ENCODE measurements at places on chromosomes 7 and 10.

DNA sequence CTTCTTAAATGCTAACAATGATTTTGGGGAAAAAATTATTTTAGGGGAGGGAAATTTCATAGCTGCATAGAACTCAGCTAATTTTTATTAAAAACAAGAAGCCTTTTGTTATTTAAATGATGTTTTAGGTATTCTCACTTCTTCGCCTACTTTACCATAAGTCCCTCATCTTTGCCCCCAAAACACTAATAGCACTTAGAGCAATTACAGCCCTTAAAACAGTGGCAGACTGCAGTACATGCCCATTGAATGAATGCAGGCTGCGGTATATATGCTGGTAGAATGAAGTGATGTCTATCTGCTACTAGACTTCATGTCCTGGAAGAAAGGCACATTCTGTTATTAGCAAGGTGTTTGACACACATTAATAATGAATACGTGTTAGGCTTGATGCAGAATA lies 2.9 kb upstream of the SPAG6 start:
- DNase-seq, result no peak

DNA sequence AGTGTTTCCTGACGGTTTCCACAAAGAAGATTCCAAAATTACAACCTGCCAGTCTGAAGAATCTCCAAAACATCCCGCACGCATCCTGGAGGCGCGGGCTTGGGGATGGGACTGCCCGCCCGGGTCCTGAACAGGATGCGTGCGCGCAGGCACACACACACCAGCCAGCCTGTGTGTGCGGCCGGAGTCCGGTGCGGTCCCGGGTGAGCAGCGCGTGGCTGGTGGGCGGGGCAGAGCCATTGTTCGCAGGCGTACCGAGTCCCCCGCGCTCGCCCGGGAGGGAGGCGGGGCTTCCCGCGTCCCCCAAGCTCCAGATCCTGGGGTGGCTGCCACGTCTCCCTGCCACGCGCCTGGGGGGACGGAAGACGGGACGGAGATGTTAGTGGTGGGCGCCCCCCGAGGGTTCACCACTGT lies 675 bp upstream of the SCD start:
- peak; percentile 82 for DNase-seq

- no peak for DNase-seq
Measured at GRCh38 chr7:129525225-129525862, 23.0 kb downstream of the SMKR1 start.

GRCh38 chr10:62302760-62303159 lies 34.1 kb upstream of the RTKN2 start:
- DNase-seq, result no peak

GRCh38 chr7:96679886-96680285 lies 29.8 kb downstream of the SEM1 start:
- no peak for DNase-seq

GRCh38 chr10:31897506-31897905 lies 31.1 kb downstream of the ARHGAP12 start:
- no peak for DNase-seq

DNA sequence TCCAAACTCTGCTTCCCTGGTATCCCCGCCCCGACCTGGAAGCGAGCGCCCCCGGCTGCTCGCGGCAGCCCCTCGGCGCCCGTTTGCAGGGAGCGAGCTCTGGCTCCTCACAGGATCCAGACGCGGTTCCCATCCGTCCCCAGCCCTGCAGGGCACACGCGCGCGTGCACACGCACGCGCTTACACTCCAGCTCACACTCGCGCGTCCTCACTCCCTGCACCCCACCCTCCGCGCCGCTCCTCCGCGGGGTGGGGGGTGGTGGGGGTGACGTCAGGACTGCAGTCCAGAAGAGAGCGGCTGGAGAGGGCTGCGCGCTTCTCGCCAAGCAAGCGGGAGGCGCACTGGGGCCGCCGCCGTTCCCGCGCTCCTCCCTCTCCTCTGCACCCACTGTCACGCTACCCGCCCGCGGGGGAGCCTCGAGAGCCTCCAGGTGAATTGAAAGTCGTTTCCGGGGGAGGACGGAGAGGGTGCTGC lies 255.6 kb downstream of the OTUD1 start:
- no peak for DNase-seq

DNA sequence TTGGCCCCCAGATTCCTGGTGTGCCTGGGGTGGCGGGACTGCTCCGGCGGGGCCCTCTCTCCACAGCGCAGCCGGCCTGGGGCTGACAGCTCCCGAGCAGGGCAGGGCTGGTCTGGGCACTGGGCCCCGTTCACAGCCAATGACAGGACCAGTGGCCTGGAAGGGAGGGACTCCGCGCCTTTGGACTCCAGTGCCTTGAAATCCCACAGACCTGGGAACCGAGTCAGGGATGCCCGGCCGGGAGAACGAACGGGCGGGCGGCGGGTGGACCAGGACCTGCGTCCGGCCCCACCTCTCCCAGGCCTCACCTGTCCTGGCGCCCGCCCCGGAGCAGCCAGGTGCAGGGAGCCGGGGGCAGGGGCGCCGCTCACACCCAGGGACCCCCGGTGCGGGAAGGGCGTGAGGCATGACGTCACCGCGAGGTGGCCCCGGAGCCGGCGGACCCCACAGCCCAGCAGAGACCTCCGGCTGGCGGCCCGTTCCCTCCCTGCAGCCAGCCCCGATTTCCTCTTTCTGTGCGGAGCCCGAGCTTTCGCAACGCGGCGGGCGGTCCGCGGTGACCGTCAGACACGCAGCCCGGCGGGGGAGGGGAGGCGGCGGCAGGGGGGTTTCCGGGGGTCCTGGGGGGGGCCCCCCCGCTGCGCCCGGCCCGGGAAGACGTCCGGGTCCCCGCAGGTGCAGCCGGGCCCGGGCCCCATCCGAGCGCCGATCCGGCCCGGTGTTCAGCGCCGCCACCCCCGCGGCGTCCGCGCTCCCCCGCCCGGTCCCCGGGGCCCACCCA lies 743 bp downstream of the ADAP1 start:
- peak; percentile 37 for DNase-seq

GRCh38 chr7:20236790-20237189 lies 19.6 kb upstream of the MACC1 start:
- DNase-seq, result no peak

GRCh38 chr7:44097064-44097932 lies 6.8 kb upstream of the AEBP1 start:
- no peak for DNase-seq

- DNase-seq, result no peak
Measured at GRCh38 chr10:82887488-82887887, 1012.5 kb downstream of the NRG3 start.

DNA sequence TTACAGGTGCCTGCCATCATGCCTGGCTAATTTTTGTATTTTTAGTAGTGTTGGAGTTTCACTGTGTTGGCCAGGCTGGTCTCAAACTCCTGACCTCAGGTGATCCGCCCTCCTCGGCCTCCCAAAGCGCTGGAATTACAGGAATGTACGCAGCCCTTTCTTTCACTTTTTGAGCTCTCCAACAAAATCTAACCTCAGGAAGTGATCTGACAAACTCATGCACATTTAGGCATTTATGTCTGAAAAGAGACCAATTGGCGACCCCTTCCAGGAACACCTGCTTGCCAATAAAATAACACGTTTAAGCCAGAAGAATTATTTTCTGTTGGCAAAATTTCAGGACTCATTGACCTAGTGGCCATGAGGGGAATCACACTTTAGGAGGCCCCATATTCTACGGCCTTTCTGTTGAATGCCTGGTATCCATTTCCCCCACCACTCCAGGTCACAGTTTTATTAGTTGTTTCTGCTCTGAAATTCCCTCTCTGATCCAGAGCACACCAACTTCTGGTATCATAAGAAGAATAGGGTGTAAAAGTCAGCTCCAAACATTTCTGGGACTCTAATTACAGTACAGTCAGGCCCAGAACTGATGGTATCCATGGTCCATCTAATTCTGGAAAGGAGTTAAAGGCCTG lies 65.8 kb upstream of the FRMD4A start:
- no peak for DNase-seq

DNA sequence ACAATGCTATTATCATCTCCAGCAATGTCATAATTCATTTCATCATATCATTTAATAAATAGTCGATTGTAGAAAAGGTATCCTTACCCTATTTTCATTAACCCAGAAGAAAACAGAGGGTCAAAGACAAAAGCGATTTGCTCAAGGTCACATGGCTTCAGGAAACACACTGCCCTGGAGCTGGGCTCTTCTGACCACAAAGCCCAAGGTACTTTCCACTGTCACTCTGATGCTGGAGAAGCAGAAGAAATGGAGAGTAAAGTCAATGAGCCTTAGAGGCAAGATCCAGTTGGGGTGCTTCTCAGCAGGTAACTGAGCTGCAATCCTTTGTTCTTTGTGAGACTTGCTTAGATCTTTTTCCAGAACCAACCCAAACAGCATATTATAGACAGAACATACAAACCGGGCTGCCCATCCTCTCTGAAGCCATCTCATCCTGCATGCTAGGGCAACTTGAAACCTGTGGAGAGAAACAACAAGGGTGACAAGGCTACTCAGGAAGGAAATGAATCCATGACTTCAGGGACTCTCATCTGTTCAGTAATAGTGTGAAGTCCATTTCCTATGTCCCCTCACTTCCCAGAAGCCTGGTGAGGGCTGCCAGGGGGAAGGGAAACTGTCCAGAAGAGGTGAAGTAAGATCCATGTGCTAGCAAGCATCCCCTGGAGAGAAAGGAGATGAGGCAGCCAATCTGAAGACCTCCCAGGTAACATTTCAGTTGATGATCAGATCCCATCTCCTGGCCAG lies 148.6 kb upstream of the SVIL start:
- no peak for DNase-seq

GRCh38 chr10:132984801-132985545 lies 42.6 kb upstream of the CFAP46 start:
- no peak for DNase-seq

DNA sequence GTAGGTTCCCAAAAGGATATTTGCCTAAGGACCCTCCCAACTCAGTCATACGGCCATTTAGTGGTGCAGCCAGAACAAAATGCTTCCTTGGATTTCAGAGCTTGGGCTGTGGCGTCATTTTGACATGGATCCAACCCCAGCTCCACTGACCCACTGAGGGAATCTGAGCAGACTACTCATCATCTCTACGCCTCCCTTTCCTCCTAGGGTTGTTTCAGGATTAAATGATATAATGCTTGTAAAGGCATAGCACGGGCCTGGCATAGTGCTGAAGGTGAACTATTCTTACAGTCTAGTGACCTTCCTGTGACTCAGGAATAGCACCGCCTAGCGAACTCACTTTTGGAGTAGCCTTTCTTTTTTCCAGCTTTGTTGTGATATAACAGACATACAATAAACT lies 70.3 kb upstream of the LOXL4 start:
- DNase-seq, result no peak

- no peak for DNase-seq
Measured at GRCh38 chr10:124552691-124553276, 91.2 kb downstream of the LHPP start.

- DNase-seq, result no peak
Measured at GRCh38 chr10:43904844-43905243, 256.2 kb upstream of the ZNF32 start.

GRCh38 chr7:28477041-28477442 lies 64.7 kb downstream of the CREB5 start:
- DNase-seq, result no peak

DNA sequence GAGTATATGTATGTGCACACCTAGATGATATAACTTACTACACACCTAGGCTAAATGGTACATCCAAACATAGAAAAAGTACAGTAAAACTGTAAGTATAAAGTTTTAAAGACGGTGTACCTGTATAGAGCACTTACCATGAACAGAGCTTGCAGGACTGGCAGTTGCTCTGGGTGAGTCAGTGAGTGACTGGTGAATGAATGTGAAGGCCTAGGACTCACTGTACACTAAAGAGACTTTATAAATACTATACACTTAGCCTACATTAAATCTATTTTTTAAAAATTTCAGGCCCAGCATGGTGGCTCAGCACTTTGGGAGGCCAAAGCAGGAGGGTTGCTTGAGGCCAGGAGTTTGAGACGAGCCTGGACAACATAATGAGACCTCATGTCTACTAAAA lies 195.3 kb downstream of the FZD1 start:
- no peak for DNase-seq

DNA sequence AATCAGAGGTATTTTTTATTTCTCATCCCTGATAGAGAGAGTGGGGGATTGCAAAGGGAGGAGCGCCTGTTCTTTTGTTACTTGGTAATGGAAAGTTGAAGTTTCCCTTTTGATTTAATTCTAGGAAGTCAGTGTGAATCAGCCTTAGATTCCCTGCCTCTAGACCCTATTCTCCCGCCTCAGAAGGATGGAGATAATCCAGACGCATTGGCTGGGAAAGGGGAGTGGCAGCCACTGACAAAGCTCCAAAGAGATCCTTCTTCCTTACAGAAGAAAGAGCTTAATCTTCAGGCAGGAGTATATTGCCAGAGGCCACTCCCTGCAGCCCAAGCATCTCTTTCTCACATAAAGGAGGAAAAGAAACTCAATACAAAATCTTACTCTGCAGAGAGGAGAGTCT lies 122.3 kb upstream of the GALNT17 start:
- no peak for DNase-seq

DNA sequence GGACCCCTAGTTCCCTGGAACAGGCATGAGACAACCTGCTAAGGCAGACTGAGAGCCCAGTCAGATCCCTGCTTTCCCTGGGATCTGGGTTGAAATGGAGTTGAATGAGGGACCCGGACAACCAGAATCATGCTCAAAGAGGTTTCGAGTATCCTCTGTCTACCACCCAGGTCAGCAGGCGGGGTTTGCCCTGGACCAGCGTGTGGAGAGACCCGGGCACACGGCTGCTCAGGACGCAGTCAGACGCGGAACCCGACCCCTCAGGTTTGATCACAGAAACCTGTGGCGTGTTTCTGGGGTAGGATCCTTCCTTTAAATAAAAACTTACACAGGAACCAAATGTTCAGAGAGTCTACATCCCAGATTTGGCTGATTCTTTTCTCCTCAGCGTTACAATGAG lies 330.6 kb downstream of the PTPRN2 start:
- no peak for DNase-seq

DNA sequence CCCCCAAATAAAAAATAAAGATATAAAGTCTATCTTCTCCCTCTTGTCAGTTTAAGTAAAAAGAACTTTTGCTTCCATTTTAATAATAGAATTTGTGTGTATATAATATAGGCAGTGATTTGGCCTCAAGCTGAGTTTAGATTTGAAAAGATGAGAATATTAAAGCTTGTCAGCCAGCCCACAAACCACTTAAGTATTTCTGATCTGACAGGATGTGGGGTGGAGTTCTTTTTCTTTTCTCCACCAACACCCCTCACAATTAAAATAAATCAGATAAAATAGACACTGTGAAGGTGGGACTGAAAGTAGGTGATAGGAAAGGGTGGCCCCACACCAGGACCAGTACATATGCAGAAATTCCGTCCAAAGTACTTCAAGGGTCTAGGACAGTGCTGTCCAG lies 714.1 kb downstream of the AUTS2 start:
- DNase-seq, result no peak

DNA sequence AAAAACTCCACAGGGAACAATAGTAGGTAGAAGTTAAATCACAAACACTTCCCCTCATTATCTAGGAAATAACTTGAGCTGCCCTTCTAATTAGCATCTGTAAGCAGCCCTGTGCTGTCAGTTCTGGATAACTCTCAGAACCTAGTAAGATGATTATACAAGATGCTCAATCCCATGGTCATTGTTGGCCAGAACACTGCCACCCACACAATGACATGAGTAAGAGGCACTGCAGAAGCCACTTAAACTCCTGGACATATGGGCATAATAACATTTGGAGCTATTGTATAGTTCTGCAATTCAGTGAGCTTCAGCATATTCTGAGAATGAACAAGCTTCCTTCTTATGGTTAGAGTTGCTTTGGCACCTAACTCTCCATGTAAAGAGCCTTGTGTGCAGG lies 153.8 kb downstream of the PLPP4 start:
- DNase-seq, result no peak

GRCh38 chr10:8044331-8044907 lies 10.1 kb upstream of the GATA3 start:
- no peak for DNase-seq
